Activated CD4-positive, alpha-beta T cell treated with anti-CD3 and anti-CD28 coated beads, Interleukin-2, amount 50 U/mL, for 24 hours (primary cell): ENCODE measurements at places on chromosomes 12 and 14.

GRCh38 chr12:112282920-112283319, 99.3 kb downstream of the HECTD4 start:
- no peak for DNase-seq

GRCh38 chr12:115474539-115475353, 790.8 kb upstream of the TBX3 start:
- no peak for DNase-seq

- no peak for DNase-seq
Observed at GRCh38 chr14:56868660-56869059, 58.4 kb upstream of the OTX2 start.

GRCh38 chr12:102298022-102298421, 100.4 kb upstream of the PMCH start:
- DNase-seq: no peak

DNA sequence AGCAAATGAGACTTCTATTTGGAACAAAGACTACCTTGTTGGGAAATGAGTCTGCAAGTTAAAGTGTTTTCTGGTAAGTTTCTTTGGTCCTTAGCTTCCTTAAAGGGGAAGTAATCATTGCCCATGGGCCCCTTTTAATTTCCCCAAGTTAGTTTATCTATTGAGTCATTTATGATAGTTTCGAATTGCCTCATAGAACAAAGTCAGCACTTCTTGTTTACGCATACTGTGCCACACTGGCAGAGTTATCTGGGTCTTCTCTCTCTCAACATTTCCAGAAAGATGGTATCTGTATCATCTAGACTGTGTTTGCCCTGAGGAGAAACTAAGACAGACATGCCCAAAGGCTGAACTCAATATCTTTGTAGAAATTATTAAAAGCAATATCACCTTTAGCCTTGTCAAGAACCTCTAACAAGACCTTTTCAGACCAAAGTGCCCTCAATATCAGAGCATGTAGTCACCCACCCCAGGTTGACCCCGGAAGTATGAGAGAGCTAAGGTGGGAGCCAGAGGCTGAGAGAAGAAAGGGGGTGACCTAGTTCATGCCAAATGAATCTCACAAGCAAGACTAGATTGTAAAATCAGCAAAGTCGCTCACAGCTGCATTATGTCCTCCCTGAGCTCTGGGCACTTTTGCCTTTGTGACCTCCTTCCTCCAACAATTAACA, 40.0 kb downstream of the GPR65 start:
- no peak for DNase-seq

- DNase-seq: no peak
Observed at GRCh38 chr12:203462-204260, 10.3 kb downstream of the SLC6A12 start.

- no peak for DNase-seq
Observed at GRCh38 chr12:109127533-109128242, 11.3 kb downstream of the ACACB start.

- DNase-seq: no peak
Observed at GRCh38 chr14:22980672-22981089, 1.7 kb downstream of the AJUBA start.

GRCh38 chr14:22337521-22337920, 251.5 kb downstream of the DAD1 start:
- DNase-seq: no peak

GRCh38 chr12:95733141-95733825, 57.3 kb downstream of the NTN4 start:
- no peak for DNase-seq

GRCh38 chr12:132249689-132250478, 79.5 kb downstream of the GALNT9 start:
- DNase-seq: no peak

- DNase-seq: no peak
Observed at GRCh38 chr14:60668431-60669112, 19.3 kb upstream of the SIX1 start.

DNA sequence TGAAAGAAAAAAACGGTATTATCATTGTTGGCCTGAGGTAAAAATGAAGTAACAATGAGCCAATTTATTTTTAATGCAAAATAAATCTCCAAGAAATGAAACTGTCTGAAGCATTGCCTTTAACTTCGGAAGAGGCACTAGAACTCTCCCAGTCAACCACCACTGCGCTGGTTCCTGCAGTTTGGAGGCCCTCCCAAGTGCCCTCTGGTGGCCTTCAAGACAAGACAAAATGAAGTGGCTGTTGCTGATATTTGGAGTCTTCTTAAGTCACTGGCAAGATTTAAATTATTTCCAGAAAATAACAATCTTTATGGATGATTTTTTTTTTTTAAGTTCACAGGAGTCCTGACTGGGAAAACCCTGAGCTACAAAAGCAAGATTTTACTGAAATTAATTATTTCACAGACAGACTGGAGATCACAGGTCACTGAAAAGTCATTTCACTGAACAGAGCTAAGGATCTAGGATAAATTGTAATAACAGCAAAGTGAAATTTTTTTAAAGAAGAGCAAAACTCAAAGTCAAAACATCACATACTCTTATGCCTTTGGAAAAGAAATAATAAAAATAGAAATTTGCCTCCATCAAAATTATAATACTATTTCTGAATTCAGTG, 58.2 kb downstream of the DICER1 start:
- peak; percentile 27 for DNase-seq

DNA sequence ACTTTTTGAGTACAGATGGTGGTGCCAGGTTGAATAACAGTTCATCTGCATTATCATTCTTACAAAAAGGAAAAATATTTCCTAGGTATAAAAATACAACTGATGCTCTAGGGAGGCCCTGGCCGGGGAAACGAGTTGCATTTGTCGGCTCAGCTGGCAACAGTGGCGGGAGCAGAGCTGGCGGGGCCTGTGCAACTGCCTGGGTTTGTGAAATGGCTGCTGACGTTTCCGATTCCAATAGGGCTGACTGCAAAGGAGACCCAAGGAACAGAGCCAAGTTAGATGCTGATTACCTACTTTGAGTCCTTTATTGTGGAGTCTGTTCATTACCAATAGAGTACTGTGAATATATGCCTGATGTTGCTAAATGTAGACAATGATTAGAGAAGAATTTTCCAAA, 25.8 kb upstream of the PHLDA1 start:
- no peak for DNase-seq

GRCh38 chr12:92615703-92616102, 87.1 kb upstream of the PLEKHG7 start:
- no peak for DNase-seq

- no peak for DNase-seq
Observed at GRCh38 chr12:69404851-69405565, 45.5 kb downstream of the YEATS4 start.

- no peak for DNase-seq
Observed at GRCh38 chr14:46653031-46653755, 1.6 kb upstream of the RPL10L start.

DNA sequence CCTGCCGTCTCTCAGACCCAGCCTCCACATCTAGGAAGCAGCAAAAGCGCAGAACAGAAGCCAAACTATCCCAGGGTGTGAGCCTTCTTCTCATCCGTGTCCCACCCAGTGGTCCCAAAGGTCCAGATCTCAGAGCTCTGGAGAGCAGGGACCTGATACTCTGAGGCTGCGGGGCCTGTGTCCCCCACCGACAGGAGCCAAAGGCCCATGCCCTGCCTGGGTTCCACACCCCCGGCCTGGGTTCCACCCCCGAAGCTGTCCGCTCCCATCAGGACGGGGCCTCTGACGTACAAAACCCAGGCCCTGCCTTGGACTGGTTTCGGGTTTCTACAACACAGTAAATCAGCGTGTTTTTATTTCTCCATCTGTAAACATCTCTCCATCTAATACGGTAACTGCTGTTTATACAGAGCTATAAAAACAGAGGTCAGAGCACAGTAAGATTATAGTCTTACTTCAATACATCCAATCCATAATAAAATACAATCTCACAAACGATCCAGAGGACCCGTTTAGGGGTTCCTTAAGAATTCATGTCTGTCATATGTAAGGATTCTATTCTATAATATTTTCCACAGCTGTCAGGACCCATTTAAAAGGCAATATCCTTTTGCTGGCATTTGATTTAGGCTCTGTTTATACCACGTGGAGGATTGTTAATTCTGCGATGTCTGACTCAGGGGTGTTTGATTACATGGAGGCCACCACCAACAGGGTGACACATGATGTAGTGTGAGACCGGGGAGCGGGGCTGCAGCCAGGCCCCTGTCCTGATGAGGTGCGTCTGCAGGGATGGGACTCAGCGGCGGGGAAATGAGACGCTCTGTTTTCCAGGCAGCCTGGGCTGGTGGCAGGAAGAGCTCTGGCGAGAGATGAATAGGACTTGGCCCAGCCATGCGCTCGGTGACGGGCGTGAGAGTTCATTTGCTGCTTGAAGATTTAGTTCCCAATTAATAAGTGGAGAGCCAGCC, 110.3 kb downstream of the DICER1 start:
- DNase-seq: no peak

DNA sequence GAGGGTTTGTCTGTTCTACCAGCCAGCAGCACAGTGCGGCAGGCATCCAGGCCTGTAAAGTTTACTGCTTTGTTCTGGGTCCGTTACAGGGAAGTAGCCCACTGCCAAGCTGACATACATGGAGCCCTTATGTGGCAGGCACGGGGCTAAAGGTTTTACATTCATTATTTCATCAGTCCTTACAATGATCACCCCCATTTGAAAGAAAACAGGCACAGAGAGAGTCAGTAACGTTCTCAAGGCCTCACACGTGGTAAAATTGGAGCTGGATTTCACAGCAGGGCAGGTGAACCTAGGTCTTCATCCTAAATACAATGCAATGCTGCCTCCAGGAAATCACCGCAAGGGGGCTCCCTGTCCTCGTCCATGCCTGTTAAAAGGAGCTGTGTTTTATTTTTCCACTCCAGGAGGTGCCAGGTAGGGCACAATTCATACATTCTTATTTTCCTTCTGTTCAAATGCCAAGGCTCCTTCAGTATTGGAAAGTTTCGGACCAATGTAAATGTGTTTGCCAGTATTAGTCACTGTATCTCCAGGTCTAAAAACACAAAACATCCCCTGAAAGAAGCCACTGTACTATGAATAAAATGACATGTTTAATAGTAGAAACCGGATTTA, 172.2 kb upstream of the GZMB start:
- DNase-seq: peak; percentile 4

GRCh38 chr14:60695327-60695726, 28.8 kb downstream of the SIX4 start:
- DNase-seq: no peak

- no peak for DNase-seq
Observed at GRCh38 chr12:6828781-6829535, 751 bp downstream of the P3H3 start.

GRCh38 chr12:3315201-3315661, 175.8 kb upstream of the PRMT8 start:
- no peak for DNase-seq

DNA sequence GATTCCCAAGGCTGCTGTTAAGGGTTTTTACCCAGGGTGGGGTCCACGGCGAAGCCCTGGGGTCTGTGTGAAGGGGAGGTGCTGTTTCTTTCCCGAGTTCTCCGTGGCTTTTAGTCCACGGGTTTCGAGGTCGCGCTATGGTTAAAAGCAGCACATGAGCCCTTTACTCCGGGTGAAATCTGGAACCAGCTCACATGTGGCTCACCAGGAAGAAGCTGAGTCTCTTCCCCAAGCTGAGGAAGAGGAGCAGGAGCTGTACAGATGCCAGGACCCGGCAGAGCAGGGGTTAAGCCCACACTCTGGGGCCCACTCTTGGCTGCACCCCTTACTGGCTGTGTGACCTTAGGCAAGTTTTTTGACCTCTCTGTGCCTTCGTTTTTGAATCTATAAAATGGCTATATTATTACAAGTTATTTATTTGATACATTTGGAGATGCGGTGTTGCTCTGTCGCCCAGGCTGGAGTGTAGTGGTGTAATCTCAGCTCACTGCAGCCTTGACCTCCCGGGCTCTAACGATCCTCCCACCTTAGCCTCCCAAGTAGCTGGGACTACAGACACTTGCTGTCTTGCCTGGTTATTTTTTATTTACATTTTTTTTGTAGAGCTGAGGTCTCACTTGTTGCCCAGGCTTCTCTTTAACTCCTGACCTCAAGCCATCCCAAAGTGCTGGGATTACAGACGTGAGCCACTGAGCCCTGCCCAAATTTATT, 266.3 kb downstream of the AACS start:
- DNase-seq: no peak

DNA sequence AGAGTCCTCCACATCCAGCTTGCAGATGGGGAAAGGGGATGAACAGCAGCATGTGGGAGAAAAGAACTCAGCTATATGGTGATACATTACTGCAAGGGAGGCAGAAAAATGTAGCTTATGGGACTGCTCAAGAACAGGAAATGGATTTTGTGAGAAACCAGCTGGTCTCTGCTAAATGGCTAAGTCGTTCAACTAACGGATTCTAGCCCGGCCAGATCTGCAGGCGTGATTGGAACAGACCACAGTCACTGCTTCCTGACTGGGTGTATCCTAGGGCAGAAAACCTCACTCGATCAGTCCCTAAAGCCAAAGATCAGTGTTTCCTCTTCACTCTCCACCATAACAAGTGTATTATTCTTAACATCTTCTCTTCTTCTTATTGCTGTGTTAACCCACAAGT, 8.1 kb upstream of the PTGDR start:
- DNase-seq: no peak

- DNase-seq: no peak
Observed at GRCh38 chr12:88934163-88934747, 354.0 kb upstream of the KITLG start.

- DNase-seq: peak; percentile 9
Observed at GRCh38 chr12:93441081-93441616, 598 bp downstream of the UBE2N start.

- DNase-seq: no peak
Observed at GRCh38 chr14:30143627-30144026, 216.0 kb upstream of the PRKD1 start.

DNA sequence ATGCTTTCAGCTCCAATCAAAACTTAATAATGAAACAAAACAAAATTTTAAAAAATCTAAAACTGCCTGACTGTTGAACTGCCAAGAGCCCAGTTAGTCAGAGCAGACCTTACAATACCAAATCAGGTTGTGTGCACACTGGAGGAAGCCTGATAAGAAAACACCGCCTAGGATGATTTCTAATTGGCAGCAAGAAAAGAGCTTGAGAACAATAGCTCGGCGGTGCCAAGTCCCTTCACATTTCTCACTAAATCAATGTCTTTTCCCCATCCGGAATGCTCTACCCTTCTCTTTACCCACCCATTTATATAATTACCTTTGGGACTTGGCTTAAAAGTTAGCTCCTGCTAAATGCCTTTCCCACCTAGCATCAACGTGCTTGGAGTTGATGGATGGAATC, 256.7 kb downstream of the C12orf75 start:
- DNase-seq: no peak

GRCh38 chr12:57341275-57341990, 89.4 kb downstream of the R3HDM2 start:
- DNase-seq: no peak

- DNase-seq: no peak
Observed at GRCh38 chr12:9975614-9976013, 4.4 kb downstream of the CLEC12A start.
